ENCODE measurements at places on chromosomes 7 and 10. TPM values are rescaled to one million over a fixed set of nuclear protein-coding genes. Genes with fewer than 3 reads are reported as not detected.

SLC26A5 gene
- not detected for total RNA-seq

CYP3A4 gene
- total RNA-seq = not detected

CYP3A5 gene
- 12.4 TPM for total RNA-seq

ACTL6B gene
- total RNA-seq = not detected

GPR141 gene
- under 0.01 TPM for total RNA-seq

HOGA1 gene
- 1.5 TPM for total RNA-seq

GPR15LG gene
- not detected for total RNA-seq

SMO gene
- 12.6 TPM for total RNA-seq

INSYN2A gene
- 0.66 TPM for total RNA-seq

HOXA2 gene
- total RNA-seq = 1.0 TPM

UTF1 gene
- total RNA-seq = not detected

LFNG gene
- 0.33 TPM for total RNA-seq

OR2A5 gene
- total RNA-seq = not detected

MYPN gene
- under 0.01 TPM for total RNA-seq

MYH16 gene
- not detected for total RNA-seq

ADRA2A gene
- under 0.01 TPM for total RNA-seq

C7orf57 gene
- total RNA-seq = not detected

KNDC1 gene
- 0.50 TPM for total RNA-seq

TRIL gene
- total RNA-seq = 0.17 TPM

PGAM2 gene
- total RNA-seq = 0.26 TPM

NPVF gene
- total RNA-seq = not detected

PPP1R3C gene
- 94.5 TPM for total RNA-seq

LARP4B gene
- total RNA-seq = 25.4 TPM

UBTD1 gene
- total RNA-seq = 22.0 TPM

STARD3NL gene
- 91.9 TPM for total RNA-seq

IDI2 gene
- not detected for total RNA-seq

C10orf62 gene
- not detected for total RNA-seq

FEZF1 gene
- total RNA-seq = not detected

NUTM2A gene
- total RNA-seq = 0.51 TPM

CTTNBP2 gene
- total RNA-seq = 4.4 TPM

AGAP9 gene
- total RNA-seq = 2.8 TPM

GPRIN2 gene
- total RNA-seq = not detected

ASB15 gene
- total RNA-seq = not detected

KEL gene
- total RNA-seq = not detected

CPN1 gene
- total RNA-seq = not detected
